ENCODE measurements at places on chromosomes 5 and 9. TPM values are rescaled to one million over a fixed set of nuclear protein-coding genes. Genes with fewer than 3 reads are reported as not detected.

IL3 gene
- total RNA-seq: not detected

CENPH gene
- 9.8 TPM for total RNA-seq

CENPK gene
- total RNA-seq: 17.4 TPM

PPIC gene
- 31.6 TPM for total RNA-seq

TMEM215 gene
- 52.2 TPM for total RNA-seq

FRRS1L gene
- total RNA-seq: 28.0 TPM

CACFD1 gene
- total RNA-seq: 19.4 TPM

PTGES gene
- total RNA-seq: 8.9 TPM

NKD2 gene
- total RNA-seq: 18.0 TPM

GALNT12 gene
- total RNA-seq: 6.2 TPM

PDE6A gene
- 0.88 TPM for total RNA-seq

CCL27 gene
- not detected for total RNA-seq

NDUFS4 gene
- 107 TPM for total RNA-seq

MEIKIN gene
- 0.55 TPM for total RNA-seq

CYLC2 gene
- not detected for total RNA-seq

SPAG8 gene
- 2.9 TPM for total RNA-seq

PCDHGB6 gene
- 15.1 TPM for total RNA-seq

PIP5K1B gene
- total RNA-seq: 29.0 TPM
